Heart left ventricle (tissue), 16 donors: ENCODE measurements at places on chromosomes 12 and 14. TPM values are rescaled to one million over a fixed set of nuclear protein-coding genes. Genes with fewer than 3 reads are reported as not detected.

The PTPRO gene
- 0.20 TPM for total RNA-seq

The FSCB gene
- total RNA-seq = 0.08 TPM

The CLEC1B gene
- not detected for total RNA-seq

The MANSC4 gene
- total RNA-seq = not detected

The PLCZ1 gene
- not detected for total RNA-seq

The OAS3 gene
- total RNA-seq = 7.5 TPM

The PLXNC1 gene
- total RNA-seq = 3.1 TPM

The AKAP3 gene
- total RNA-seq = 3.9 TPM

The FAM186B gene
- 0.35 TPM for total RNA-seq

The YARS2 gene
- total RNA-seq = 14.3 TPM

The L2HGDH gene
- 6.5 TPM for total RNA-seq

The C14orf132 gene
- total RNA-seq = 5.4 TPM

The GPR135 gene
- 2.1 TPM for total RNA-seq

The HRK gene
- 1.3 TPM for total RNA-seq

The TMEM229B gene
- total RNA-seq = 1.3 TPM

The TM9SF1 gene
- total RNA-seq = 26.3 TPM

The MMP14 gene
- 46.7 TPM for total RNA-seq

The NRL gene
- total RNA-seq = 1.9 TPM

The PAPLN gene
- total RNA-seq = 0.79 TPM

The CMA1 gene
- total RNA-seq = not detected

The AP1G2 gene
- 9.8 TPM for total RNA-seq

The NPFF gene
- total RNA-seq = not detected

The TMEM179 gene
- not detected for total RNA-seq

The SSPN gene
- 82.5 TPM for total RNA-seq

The AQP6 gene
- total RNA-seq = not detected

The STXBP6 gene
- total RNA-seq = 12.5 TPM

The BHLHE41 gene
- total RNA-seq = 16.5 TPM

The PRPH gene
- 0.44 TPM for total RNA-seq

The DLST gene
- total RNA-seq = 190 TPM

The ACRBP gene
- 7.2 TPM for total RNA-seq

The TGM1 gene
- total RNA-seq = 38.9 TPM

The LRP1-AS gene
- not detected for total RNA-seq

The EAPP gene
- 19.4 TPM for total RNA-seq

The CFAP251 gene
- 5.3 TPM for total RNA-seq

The AP4S1 gene
- 6.4 TPM for total RNA-seq

The COPS7A gene
- 80.5 TPM for total RNA-seq

The LTBR gene
- 24.1 TPM for total RNA-seq

The AQP2 gene
- not detected for total RNA-seq

The OR6C6 gene
- total RNA-seq = not detected

The PRB2 gene
- not detected for total RNA-seq

The RHOJ gene
- 8.5 TPM for total RNA-seq

The MANSC1 gene
- total RNA-seq = 8.1 TPM

The PRH2 gene
- total RNA-seq = not detected

The DERA gene
- 23.7 TPM for total RNA-seq

The CLEC2D gene
- 1.5 TPM for total RNA-seq

The ANKS1B gene
- total RNA-seq = 2.4 TPM

The RXYLT1 gene
- 27.1 TPM for total RNA-seq

The ERP27 gene
- total RNA-seq = 0.14 TPM

The C12orf56 gene
- not detected for total RNA-seq

The CCDC177 gene
- total RNA-seq = not detected

The GAPDH gene
- total RNA-seq = 3,379 TPM

The SLC25A47 gene
- not detected for total RNA-seq

The KRT73 gene
- not detected for total RNA-seq

The FLVCR2 gene
- total RNA-seq = 1.7 TPM

The DIO2 gene
- total RNA-seq = 8.3 TPM

The DCAF4 gene
- total RNA-seq = 7.1 TPM
